ENCODE measurements at places on chromosomes 12 and 14.

GRCh38 chr12:41055875-41056577 is 132.1 kb upstream of the PDZRN4 start:
- no peak for DNase-seq

- DNase-seq = no peak
Measured at GRCh38 chr12:18908191-18908590, 170.3 kb downstream of the CAPZA3 start.

GRCh38 chr12:2531371-2531770 is 263.4 kb upstream of the FKBP4 start:
- no peak for DNase-seq

DNA sequence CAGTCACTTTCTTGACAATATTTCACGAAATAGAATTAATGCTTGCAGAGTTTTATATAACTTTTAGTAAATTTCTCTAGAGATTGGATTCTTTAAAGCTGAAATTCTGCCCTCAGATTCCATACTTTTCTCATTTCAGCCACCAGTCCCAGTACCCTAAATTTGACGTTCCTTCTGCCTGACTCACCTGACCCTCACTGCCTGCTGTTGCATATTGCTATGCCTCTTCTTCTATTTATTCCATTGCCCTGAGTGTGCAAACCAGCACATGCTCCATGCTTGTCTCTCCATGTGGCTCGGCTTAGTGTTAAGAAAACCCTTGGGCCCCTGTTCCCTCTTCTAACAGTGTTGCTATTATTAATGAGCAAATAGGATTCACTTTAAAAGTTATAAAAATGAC is 533.3 kb downstream of the LRFN5 start:
- no peak for DNase-seq

DNA sequence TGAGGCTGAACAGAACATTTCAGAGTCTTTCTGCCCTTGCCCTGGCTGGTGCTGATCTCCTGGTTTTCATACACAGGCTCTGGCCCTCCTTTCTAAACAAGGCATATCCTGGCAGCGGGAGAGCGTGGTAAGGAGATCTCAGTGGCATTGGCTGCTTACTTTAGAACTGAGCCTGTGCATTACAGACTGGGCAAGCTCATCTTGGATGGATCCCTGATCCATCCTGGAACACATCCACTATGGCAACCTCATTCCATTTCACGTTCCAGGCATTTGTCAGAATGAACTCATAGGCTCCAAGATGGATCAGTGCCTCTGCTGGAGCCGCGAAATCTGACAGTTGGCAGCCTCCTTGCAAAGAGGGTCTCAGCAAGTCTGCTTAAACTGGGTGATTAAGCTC is 224.5 kb upstream of the PELI2 start:
- no peak for DNase-seq

- no peak for DNase-seq
Measured at GRCh38 chr12:38771871-38772270, 133.5 kb downstream of the CPNE8 start.

All from GM18507 (cell line).